HCT116 (cell line): ENCODE measurements at places on chromosomes 3 and 15. TPM values are rescaled to one million over a fixed set of nuclear protein-coding genes. Genes with fewer than 3 reads are reported as not detected.

GRCh38 chr15:80160570-80161156 is 7.9 kb downstream of the FAH start:
- H3K4me3 ChIP-seq = no peak overlapping the region
- H3K27me3 ChIP-seq = no peaks in the 10 kb centered on the region
- H3K27ac ChIP-seq = no peak overlapping the region
- no peaks in the 10 kb centered on the region; the same call in 1 of the 2 replicates for H3K4me1 ChIP-seq
- no peaks in the 10 kb centered on the region for H3K36me3 ChIP-seq

DNA sequence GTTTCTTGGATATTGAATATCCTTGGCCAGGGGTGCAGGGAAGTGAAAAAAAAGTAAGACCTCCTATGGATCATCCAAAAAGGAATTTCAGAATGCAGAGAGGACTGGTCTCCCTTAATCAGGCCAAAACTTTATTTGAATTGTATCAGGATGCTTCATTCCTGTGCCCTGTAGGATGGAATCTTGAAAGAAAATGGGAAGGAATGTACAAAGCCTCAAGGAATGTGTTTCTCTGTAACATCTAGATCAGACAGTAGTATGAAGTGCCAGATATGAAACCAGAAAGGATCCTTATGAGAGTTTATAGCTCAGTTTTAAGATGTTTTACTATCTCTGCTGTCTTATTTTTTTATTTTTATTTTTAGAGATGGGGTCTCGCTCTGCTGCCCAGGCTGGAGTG is 6.5 kb upstream of the GSK3B start:
- no peak overlapping the region for H3K4me3 ChIP-seq
- no peak overlapping the region for H3K27ac ChIP-seq
- H3K4me1 ChIP-seq = peaks cover 10% of the 10 kb centered on the region
- no peaks in the 10 kb centered on the region for H3K27me3 ChIP-seq
- H3K36me3 ChIP-seq = no peaks in the 10 kb centered on the region

DNA sequence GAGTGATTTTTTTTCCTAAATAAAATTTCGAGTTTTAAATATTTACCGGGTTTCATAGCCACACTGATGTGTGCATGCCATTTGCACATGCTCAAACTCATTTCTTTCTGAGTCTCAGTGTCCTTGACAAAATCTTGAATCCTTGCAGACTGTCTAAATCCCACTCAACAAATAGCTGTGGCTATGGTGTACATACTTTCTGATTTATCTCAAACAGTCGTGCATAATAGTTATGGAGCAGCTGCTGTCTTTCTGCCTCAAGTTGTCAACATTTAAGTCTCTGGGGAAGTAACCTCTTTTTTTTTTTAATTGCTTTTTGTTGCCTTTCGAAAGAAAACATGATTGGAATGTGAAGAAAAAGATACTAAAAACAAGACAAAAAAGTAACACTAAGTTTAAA is 52.8 kb upstream of the UTS2B start:
- no peaks in the 10 kb centered on the region for H3K4me1 ChIP-seq
- DNase-seq = no peak
- no peak overlapping the region for H3K27ac ChIP-seq
- H3K4me3 ChIP-seq = no peak overlapping the region

DNA sequence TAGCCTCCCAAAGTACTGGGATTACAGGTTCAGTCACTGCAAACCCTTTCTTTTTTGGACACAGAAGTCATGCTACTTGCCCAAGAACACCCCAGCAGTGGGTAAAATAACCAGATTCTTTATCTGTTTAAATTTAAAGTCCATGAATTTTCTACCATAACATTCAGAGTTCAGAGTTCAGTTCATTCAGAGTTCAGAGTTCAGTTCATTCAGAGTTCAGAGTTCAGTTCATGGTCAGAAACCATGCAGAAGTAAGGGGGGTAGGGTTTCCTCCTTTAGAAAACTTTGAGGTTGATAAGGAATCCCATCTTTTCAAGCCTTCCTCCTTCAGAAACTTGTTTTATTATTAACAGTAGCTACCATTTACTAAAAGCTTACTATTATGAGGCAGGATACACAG is 43.2 kb downstream of the RAF1 start:
- H3K4me1 ChIP-seq = peaks cover 4% of the 10 kb centered on the region; the same call in 1 of the 2 replicates
- H3K36me3 ChIP-seq = peaks cover 15% of the 10 kb centered on the region; the same call in 1 of the 2 replicates
- H3K4me3 ChIP-seq = no peak overlapping the region
- no peaks in the 10 kb centered on the region for H3K27me3 ChIP-seq
- no peak for DNase-seq

DNA sequence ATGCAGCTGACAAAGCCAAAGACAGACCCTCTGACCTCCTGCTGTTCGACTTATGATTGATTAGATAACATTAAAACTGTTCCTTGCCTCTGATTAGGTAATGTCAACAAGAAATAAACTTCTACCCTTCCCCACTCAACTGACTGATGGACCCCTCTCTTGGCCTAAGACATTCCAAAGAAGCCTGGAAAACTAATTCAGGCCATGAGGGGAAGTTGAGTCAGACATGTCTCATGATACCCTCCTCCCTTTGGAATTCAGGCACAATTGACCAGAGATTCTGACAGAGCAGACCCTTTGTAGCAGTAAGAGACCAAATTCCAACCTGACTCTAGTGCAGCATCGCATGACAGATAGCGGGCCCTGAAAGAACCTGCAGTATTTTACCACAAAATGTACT is 354.5 kb downstream of the OCA2 start:
- DNase-seq = no peak
- H3K36me3 ChIP-seq = no peaks in the 10 kb centered on the region
- no peak overlapping the region for H3K27ac ChIP-seq
- no peaks in the 10 kb centered on the region for H3K4me1 ChIP-seq
- no peaks in the 10 kb centered on the region for H3K27me3 ChIP-seq

GRCh38 chr3:112233083-112233482 is 60.9 kb downstream of the SLC9C1 start:
- H3K4me1 ChIP-seq = no peaks in the 10 kb centered on the region
- H3K4me3 ChIP-seq = no peak overlapping the region
- no peaks in the 10 kb centered on the region for H3K36me3 ChIP-seq
- no peaks in the 10 kb centered on the region for H3K27me3 ChIP-seq

DNA sequence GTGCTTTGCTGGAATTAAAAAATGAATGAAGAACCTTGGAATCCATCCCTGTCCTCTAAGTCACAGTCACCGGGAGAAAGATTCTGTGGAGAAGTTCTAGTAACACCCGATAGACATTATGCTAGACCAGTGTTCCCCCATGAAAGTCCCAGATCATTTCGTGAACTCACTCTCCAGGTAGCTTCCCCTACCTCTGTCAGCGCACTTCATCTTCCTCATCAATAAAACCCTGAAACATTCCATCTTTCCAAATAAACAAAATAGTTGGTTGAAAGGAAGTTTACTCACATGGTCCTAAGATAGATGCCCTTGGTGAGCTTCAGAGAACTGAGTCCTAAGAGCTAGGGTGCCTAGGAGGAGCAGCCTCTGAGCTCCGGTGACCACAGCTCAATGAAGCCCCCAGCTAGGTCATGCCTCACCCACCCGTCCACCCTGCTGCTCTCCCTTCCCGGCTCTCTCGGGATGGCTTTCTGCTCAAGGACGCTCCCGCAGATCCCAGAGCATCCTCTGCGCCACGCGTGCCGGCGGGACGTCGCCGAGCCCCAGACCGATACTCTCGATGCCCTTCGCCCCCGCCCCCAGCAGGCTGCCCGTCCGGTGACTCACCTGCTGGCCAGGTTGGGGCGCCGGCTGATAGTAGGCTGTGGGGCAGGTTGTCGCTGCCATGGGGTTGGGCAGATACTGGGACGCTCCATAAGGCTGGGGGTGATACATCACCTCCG is 776 bp downstream of the VGLL3 start:
- H3K27me3 ChIP-seq = peaks cover 5% of the 10 kb centered on the region; the same call in 1 of the 2 replicates
- H3K4me1 ChIP-seq = peaks cover 28% of the 10 kb centered on the region
- H3K4me3 ChIP-seq = peak overlapping the region; percentile 37
- no peak overlapping the region for H3K27ac ChIP-seq

GRCh38 chr3:106068381-106068780 is 199.6 kb upstream of the CBLB start:
- no peaks in the 10 kb centered on the region for H3K4me1 ChIP-seq
- no peak overlapping the region for H3K4me3 ChIP-seq
- no peaks in the 10 kb centered on the region for H3K27me3 ChIP-seq
- no peak overlapping the region for H3K27ac ChIP-seq
- H3K36me3 ChIP-seq = no peaks in the 10 kb centered on the region

DNA sequence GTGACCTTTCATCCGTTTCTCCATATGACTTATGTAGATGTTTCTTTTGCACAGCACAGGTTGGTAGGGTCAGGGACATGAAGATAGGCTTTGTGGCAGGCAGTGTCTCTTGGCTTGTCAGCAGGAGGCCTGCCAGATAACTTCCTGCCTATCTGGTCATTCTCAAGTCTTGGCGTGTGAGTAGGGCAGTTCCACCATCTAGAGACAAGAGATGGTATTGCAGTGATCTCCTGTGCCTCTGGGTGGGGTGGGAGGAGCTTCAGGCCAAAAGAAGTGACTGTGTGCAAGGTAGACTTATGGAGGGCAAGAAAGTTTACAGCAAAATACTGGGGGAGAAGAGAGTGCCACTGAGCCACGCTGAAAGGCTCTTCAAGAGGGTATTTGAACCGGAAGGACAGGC is 11.0 kb downstream of the TEX264 start:
- peaks cover 13% of the 10 kb centered on the region; the same call in 1 of the 2 replicates for H3K36me3 ChIP-seq
- H3K4me1 ChIP-seq = peaks cover 11% of the 10 kb centered on the region
- no peaks in the 10 kb centered on the region for H3K27me3 ChIP-seq

- no peak overlapping the region for H3K4me3 ChIP-seq
- no peak for DNase-seq
- H3K27ac ChIP-seq = no peak overlapping the region
- H3K27me3 ChIP-seq = no peaks in the 10 kb centered on the region
- H3K36me3 ChIP-seq = no peaks in the 10 kb centered on the region
Measured at GRCh38 chr3:111033470-111034050, 38.1 kb upstream of the NECTIN3 start.

Gene RAB6B
- total RNA-seq = 14.1 TPM

Gene SNRPN
- total RNA-seq = 2.0 TPM
